ENCODE measurements at places on chromosomes 2 and 18.

GRCh38 chr18:12377556-12378197 is 650 bp upstream of the AFG3L2 start:
- no peak for DNase-seq

DNA sequence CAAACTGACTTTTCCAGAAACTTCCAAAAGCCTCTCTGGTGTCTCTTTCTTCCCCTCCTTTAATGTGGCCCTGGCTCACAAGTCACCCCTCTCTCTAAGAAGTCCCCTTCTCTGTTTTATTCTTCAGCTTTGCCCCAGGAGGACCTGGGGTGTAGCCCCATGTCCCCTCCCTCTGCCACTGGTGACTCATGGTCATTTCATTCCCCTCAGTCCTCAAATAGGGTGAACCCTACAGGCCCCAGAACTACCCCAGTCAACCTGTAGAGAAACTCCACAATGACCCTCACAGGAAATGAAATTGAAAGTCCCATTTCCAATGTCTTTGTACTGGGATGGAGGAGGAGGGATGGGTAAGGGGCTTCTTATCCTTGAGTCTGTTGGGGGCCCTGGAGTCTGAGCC is 6.2 kb upstream of the SPEG start:
- DNase-seq: no peak

GRCh38 chr18:70151614-70152013 is 53.9 kb downstream of the RTTN start:
- DNase-seq: no peak

DNA sequence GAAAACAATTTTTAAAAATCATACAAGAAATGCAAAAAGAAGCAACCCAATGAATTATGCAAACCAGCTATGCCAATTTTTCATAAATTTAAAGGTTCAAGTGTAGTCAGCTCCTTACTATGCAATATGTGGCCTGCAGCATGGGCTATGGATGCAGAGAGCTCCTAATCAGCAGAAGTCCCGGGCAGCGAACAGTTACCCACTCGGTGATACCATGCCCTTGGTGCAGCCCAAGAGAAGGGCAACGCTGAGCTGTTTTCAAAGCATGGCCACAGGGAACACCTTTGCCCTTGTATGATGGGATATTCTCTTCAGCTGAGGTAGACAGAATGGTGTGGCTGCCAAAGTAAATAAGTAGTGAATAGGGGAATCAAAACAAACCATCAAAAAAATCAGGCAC is 17.3 kb upstream of the ARL5A start:
- DNase-seq: no peak

DNA sequence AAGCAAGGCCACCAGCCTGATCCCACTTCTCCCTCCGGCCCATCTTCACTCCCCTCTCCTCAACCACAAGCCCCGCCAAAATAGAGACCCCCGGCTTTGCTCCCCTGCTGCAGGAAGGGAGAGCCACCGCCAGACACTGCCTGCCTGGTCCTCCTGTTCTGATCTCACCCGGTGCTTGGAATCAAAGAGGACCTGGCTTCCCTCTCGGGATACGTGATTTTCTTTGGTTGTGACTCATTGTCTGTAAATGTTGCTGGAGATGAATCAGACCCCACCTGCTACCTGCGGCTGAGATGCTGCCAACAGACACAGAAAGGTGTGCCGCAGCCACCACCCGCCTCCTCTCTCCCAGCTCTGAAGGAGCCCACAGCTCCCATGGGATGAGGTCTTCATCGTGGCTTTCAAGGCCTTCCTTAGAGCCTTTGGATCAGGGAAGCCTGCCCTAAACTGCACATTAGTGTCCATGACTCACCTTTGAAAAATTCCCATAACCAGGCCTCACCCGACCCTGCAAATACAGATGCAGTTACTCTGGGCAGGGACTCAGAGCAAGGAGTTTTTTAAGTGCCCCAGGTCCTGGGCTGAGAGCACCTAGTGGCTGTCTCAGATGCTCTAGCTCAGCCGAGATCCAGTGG is 79.4 kb upstream of the ZNF532 start:
- DNase-seq: no peak

- no peak for DNase-seq
These were observed 8.7 kb upstream of the TEX44 start for GRCh38 chr2:231583982-231584381.

- no peak for DNase-seq
These were observed 145.2 kb downstream of the CCBE1 start for GRCh38 chr18:59551902-59552635.

GRCh38 chr18:48219037-48219809 is 190.0 kb downstream of the ZBTB7C start:
- no peak for DNase-seq

DNA sequence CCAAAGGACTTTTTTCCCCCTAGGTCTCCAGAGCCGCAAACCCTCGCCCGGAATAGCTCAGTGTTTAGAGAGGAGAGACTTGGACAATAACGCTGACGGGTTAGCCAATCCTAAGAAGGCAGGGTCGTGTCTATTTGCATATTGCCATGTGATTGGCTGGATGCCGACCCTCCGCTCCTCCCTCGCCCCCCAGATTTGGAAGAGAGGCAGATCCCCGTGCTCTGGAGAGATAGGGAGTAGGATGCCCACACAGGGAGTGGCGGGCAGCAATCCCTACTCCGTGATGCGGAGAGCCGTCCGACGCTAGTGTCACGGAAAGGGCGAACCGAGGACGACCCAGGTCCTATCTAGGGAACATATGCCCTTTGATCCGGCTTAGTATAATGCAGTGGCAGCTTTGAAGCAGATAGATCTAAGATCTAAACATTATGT is 1.4 kb downstream of the WNT6 start:
- DNase-seq: no peak

GRCh38 chr18:79790996-79791972 is 6.5 kb upstream of the KCNG2 start:
- DNase-seq: no peak

- DNase-seq: no peak
These were observed 54.8 kb downstream of the RAPGEF4 start for GRCh38 chr2:172790404-172790803.

DNA sequence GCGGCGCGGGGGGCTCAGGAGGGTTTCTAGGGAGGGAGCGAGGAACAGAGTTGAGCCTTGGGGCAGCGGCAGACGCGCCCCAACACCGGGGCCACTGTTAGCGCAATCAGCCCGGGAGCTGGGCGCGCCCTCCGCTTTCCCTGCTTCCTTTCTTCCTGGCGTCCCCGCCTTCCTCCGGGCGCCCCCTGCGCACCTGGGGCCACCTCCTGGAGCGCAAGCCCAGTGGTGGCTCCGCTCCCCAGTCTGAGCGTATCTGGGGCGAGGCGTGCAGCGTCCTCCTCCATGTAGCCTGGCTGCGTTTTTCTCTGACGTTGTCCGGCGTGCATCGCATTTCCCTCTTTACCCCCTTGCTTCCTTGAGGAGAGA is 5.2 kb downstream of the PROC start:
- no peak for DNase-seq

DNA sequence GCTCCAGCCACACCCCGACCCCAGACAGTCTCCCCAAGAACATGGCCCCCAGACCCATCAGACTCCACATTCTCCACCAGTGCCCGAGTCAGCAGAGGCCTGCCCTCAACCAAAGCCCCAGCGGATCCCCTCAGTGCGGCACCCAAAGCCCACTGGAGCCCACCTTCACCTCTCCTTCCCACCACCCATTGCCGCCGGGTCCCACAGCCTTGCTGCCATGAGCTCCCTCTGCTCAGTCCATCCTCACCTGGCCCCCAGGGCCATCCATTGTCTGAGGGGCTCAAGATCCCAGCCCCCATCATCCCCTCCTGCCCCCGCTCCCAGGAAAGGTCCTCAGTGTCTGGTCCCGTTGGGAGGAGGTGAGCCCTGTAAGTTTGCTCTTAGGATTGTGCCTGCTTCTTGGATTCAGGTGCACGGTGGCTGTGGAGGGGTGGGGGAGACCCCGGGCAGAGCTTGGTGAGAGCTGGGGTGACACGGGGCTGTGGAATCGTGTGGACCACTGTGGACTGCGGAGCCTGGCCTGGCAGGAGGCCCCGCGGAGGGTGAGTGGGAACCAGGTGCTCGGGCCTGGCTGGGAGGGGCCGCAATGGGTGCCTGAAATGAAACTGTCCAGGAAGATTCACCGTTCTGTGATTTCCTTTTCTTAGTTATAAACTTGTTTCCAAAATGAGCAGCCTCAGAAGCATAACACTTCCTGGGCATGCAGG is 32.7 kb upstream of the GPC1 start:
- DNase-seq: no peak

DNA sequence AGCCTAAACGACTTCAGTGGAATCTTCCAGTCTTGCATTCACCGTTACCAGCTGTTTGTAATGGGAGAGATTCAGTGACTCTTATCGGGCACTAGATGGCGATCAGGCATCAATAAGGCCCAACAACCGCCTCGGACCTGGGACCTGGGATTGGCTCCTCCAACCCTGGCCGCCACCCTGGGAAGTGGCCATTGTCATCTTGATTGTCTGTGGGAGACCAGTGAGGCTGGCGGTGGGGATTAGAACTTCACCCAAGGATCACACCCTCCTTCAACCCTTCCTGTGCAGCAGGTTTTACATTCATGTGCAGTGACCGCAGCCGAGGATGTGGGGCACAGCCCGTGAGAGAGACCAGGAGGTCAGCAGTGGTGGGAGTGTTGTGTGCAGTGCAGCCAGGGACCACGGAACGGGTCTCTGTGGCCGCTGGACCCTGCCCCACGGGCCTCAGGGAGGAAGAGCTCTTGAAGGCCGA is 85.3 kb downstream of the SPP2 start:
- peak; percentile 56 for DNase-seq

DNA sequence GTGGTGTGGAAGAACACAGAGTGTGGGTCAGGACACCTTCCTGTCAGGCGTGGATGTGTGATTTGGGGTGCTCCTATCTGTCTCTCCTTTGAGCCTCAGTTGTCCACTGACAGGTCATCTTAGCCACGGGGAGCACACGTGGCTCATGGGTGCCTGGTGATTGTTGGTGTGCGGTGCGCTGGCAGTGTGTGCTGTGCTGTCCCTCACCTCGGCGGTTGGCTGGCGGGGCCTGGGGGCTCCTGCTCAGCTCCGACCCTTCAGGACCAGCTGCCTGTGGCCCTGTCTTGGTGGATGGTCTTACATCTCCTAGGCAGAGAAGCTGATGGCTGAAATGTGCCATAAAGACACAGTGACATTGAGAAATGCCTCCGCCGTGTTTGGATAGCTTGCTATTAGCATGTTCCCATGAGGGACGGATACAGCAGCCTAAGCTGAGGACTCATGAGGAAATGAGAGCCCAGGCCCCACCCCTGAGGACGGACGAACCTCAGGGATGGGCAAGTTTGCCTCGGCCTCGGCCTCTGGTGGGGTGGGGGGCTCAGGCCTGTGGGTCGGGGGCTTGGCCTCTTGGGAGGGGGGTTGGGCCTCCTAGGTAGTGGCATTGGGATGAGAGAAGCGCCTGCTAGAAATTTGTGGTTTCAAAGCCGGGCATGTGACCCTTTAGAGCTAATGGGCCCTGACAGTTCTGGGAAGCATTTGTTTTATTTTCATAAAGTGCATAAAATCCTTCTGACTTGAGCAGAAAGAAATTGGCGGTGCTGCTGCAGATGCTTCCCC is 20.3 kb upstream of the ASB1 start:
- DNase-seq: no peak

GRCh38 chr2:231379266-231380215 is 16.0 kb upstream of the B3GNT7 start:
- DNase-seq: no peak

- no peak for DNase-seq
These were observed 4.0 kb downstream of the SNTG2 start for GRCh38 chr2:954687-955000.

- no peak for DNase-seq
These were observed 76.2 kb upstream of the NPAS2 start for GRCh38 chr2:100743741-100744140.

DNA sequence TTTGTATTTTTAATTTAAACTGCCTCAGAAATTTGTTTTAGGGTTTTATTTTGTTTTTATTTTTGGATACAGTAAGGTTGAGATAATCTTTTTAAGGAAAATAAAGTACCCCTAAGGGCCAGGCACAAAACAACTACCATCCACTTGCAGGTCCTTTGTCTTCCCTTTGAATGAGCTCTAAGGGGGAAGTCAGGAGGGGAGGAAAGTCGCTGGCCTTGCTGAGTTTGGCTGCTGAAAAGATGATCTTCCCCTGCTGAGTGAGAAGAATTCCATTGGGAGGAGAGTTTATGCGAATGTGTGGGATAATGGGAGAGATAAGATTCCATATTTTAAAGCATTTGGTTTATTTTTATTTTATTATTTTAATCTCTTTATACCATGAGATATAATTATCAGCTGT is 100.7 kb downstream of the ARHGAP15 start:
- DNase-seq: no peak

GRCh38 chr2:42274863-42275262 is 86.2 kb downstream of the COX7A2L start:
- no peak for DNase-seq

- no peak for DNase-seq
These were observed 200.3 kb downstream of the LOXHD1 start for GRCh38 chr18:46456691-46457090.

- no peak for DNase-seq
These were observed 123.9 kb downstream of the EPHA4 start for GRCh38 chr2:221448057-221448843.

GRCh38 chr2:72990695-72991438 is 73.5 kb downstream of the EMX1 start:
- peak; percentile 33 for DNase-seq

DNA sequence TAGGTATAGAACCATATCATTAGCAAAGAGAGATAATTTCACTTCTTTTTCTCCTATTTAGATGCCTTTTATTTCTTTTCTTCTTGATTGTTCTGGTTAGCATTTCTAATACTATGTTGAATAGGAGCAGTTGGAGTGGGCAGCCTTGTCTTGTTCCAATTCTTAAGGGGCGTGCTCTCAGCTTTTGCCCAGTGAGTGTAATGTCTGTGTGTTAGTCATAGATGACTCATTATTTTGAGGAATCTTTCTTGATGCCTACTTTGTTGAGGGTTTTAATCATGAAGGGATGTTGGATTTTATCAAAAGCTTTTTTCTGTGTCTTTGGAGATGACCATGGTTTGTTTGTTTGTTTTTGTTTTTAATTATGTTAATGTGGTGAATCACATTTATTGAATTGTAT is 1453.1 kb upstream of the SLC39A10 start:
- DNase-seq: no peak

GRCh38 chr2:166332106-166332505 is 43.6 kb downstream of the SCN9A start:
- no peak for DNase-seq

GRCh38 chr18:45166836-45167551 is 448.3 kb upstream of the SLC14A2 start:
- DNase-seq: no peak

- DNase-seq: no peak
These were observed 15.4 kb downstream of the IL1B start for GRCh38 chr2:112821142-112821541.

GRCh38 chr2:161709428-161709827 is 85.2 kb downstream of the SLC4A10 start:
- no peak for DNase-seq

DNA sequence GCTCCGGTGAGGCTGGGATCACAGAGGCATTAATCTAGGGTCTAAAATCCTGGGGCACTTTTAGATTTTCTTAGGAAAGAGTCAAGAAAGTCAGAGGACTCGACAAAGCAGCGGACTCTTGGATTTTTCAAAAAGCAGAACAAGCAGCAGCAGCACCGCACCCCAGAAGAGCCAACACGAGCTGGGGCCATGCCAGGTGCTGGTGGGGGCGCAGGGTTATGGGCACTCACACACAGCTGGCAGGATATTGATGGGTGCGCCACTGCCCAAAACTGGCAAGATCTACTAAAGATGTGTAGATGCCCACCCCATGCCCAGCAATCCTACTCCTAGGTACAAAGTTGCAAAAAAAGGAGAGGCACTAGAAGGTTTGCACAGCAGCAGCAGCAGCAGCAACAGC is 33.9 kb upstream of the SEMA4C start:
- DNase-seq: no peak

- no peak for DNase-seq
These were observed 164.3 kb downstream of the LTBP1 start for GRCh38 chr2:33111002-33111446.

Measured in right lobe of liver (tissue), 6 donors.